ENCODE measurements at places on chromosomes 11 and 22.

GRCh38 chr22:39408807-39409206, 9.2 kb downstream of the TAB1 start:
- DNase-seq, result no peak

DNA sequence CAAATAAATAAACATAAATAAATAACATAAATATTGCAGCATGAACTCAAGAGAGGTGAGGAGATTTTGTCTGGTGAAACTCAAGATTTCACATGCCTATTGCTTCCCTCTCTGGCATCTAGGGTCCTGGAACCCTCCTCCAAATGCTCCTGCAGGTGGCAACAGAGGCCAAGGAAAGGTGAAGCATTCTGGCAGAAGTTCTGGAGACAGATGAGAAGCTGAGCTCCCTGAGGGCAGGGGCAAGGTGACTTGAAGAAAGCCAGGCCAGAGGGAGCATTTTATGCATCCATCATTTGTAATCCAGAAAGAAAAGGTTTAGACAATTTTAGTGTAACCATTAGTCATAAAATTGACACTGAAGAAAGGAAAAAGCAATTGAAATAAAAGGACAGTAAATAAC, 64.9 kb downstream of the ENDOD1 start:
- DNase-seq, result no peak

- no peak for DNase-seq
Measured at GRCh38 chr22:29635734-29636357, 32.4 kb downstream of the NF2 start.

DNA sequence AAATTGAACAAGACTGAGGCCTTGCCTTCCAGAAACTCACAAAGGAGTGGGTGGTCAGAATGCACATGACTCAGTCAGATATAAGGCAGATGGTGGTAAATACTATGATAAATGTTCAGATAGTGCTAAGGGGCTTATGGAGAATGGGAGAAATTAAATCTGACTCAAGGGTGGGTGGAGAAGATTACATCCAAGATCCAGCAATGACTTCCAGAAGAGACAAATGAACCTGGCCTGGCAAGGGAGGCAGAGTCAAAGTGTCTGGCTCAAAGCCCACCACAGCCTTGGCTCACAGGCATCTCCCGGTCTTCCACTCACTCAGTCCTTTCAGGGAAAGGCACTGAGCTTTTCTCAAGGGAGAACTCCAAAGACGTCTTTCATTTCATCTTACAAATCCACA, 6.1 kb upstream of the ZBTB16 start:
- DNase-seq, result no peak

- DNase-seq, result no peak
Measured at GRCh38 chr11:112033902-112034301, 8.7 kb downstream of the DLAT start.

DNA sequence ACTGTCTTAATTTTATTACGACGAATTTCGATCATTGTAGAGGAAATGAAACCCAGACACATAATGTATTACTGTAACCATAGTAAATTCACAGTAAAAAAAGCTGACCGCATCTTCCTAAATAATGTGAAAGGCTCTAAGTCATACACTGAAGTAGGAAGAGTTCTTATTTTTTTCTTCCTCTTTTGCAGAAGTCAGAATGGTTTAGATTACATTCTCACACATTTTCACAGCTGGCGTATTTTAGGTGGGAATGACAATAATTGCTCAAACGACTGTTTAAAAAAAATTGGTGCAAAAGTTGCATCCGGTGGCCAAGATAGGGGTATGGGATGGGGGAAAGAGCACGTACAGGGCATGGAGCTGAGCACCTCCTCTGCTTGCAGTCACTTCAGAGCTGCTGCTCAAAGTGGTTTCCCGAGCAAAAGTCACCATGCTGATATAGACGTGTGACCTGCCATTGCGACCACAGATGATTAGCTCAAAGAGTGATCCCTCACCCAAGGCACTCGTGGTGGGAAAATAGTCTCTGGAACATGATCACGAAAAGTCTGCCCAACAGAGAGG, 35.3 kb downstream of the MMP13 start:
- DNase-seq, result no peak

GRCh38 chr11:66015936-66016792, 4.4 kb downstream of the CST6 start:
- DNase-seq, result no peak

DNA sequence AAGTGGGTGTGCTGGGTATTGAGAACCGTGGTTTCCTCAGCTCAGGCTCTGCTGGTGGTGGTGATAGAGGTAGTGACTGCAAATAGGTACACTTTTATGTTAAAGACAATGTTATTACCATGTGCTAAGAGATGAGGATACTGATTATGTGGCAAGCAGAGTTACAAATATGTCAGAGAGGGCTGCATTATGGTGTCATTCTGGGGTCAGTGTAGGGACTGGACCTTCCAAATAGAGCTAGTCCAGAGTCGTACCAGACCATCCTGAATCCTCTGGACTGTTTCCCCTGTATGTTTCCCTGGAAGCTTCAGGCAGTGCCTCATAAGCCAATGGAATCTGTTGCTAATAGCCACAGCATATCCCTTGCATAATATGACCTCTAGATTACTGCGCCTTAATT, at the start of gene DNAJB7:
TSS of gene DNAJB7 (minus strand) at position 101 of the 400 bp plus-strand sequence. CDS start 119 bp downstream, outside the sequence.
- DNase-seq, result no peak

DNA sequence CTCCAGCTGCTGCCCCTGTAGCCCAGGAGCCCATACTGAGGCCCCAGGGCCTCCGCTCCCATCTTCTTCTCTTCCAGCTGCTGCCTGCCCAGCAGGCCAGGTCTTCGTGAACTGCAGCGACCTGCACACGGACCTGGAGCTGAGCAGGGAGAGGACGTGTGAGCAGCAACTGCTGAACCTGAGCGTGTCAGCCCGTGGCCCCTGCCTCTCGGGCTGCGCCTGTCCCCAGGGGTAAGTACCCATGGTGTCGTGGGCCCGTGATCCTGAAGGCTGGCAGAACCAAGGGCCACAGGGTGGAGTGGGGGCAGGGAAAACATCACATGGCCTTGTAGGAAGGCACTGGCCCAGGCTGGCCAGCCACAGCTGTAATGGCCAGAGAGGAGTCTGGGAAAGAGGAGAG, 31.2 kb downstream of the OTOG start:
- no peak for DNase-seq
